ENCODE measurements at places on chromosomes 6 and 20.

DNA sequence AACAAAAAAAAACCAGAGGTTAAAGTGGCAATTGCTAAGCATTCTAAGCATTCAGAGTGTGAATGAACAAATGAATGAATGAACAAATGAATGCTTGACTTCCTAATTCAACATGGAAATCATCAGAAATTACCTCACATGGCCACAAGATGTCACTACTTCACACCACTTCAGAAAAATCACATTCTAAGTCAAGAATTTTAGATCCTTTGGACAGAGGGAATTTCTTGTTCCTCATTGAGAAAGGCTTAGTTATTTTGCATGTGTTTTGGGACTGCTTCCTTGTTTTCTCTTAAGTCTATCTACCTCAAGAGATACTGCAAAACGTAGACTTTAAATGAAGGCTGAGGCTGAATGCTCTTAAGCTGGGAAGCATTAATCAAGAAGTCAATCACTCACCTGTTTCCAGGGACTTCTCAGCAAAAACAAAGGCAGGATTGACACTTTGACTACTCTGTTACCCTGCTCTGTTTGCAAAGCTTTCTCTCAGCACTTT, 120.2 kb downstream of the MBOAT1 start:
- H3K4me1 ChIP-seq = peaks cover 18% of the 10 kb centered on the region
- peak overlapping the region; percentile 93 for H3K27ac ChIP-seq
- no peaks in the 10 kb centered on the region for H3K36me3 ChIP-seq
- no peak overlapping the region for H3K4me3 ChIP-seq

DNA sequence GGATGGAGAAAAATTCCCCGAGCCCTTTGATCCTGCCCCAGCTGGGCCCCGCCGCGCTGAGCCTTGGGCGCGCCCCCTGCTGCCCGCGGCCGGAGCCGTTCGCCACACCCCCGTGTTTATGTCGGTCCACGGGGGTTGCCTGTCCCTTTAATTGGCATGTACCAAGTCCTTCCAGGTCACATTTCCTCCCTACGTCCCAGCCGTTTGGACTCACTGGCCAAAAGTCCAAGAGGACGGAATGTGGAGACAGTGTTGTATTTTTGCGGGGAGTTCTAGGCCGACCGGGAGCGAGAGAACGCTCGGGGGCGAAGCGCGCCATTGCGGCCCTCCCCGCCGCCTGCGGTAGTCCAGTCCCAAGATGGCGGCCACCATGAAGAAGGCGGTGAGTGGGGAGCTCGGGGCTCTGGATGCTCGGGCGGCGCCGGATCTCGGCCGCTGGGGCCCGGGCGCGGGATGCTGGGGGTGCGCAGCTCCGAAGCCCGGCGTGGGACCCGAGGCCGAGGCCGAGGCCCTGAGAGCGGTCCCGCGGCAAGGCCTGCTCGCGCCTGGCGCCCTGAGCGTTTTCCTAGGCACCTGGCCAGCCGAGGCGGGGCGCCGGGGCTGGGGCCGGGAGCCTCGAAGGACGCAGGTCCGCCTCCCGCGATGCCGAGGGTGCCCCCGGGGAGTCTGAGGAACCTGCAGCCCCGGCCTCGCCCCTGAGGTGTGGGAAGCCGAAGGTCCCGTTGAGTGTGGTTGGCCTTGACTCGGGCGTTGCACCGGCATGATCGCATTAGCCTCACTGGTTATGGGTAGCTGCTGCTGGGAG, at the start of gene PFDN4:
Gene PFDN4 (plus strand): TSS at position 345 of the 805 bp plus-strand sequence. CDS start 14 bp downstream, at position 359.
- peak within 1 kb of the TSS; percentile 96 for H3K4me3 ChIP-seq

GRCh38 chr6:136429264-136430065, 120.8 kb downstream of the MAP7 start:
- H3K4me3 ChIP-seq = no peak overlapping the region
- no peaks in the 10 kb centered on the region for H3K36me3 ChIP-seq
- peaks cover 60% of the 10 kb centered on the region for H3K4me1 ChIP-seq
- no peak for DNase-seq

- H3K27me3 ChIP-seq = no peaks in the 10 kb centered on the region
- no peak overlapping the region for H3K27ac ChIP-seq
- H3K36me3 ChIP-seq = no peaks in the 10 kb centered on the region
- DNase-seq = no peak
- H3K4me3 ChIP-seq = no peak overlapping the region
Measured at GRCh38 chr6:134584847-134585516, 267.1 kb upstream of the SGK1 start.

GRCh38 chr20:5895626-5896025, 54.7 kb downstream of the TRMT6 start:
- DNase-seq = no peak
- peaks cover 15% of the 10 kb centered on the region for H3K27me3 ChIP-seq
- no peaks in the 10 kb centered on the region for H3K4me1 ChIP-seq
- H3K27ac ChIP-seq = no peak overlapping the region

GRCh38 chr6:66735106-66735890, 1028.3 kb upstream of the EYS start:
- no peaks in the 10 kb centered on the region for H3K27me3 ChIP-seq
- H3K4me3 ChIP-seq = no peak overlapping the region
- no peak overlapping the region for H3K27ac ChIP-seq
- H3K4me1 ChIP-seq = peaks cover 11% of the 10 kb centered on the region
- DNase-seq = no peak
- peaks cover 8% of the 10 kb centered on the region for H3K36me3 ChIP-seq

- H3K4me1 ChIP-seq = peaks cover 5% of the 10 kb centered on the region
- no peak for DNase-seq
- no peak overlapping the region for H3K4me3 ChIP-seq
- H3K36me3 ChIP-seq = peaks cover 5% of the 10 kb centered on the region
- no peak overlapping the region for H3K27ac ChIP-seq
- peaks cover 11% of the 10 kb centered on the region for H3K27me3 ChIP-seq
Measured at GRCh38 chr6:40688214-40688761, 101.1 kb upstream of the LRFN2 start.

DNA sequence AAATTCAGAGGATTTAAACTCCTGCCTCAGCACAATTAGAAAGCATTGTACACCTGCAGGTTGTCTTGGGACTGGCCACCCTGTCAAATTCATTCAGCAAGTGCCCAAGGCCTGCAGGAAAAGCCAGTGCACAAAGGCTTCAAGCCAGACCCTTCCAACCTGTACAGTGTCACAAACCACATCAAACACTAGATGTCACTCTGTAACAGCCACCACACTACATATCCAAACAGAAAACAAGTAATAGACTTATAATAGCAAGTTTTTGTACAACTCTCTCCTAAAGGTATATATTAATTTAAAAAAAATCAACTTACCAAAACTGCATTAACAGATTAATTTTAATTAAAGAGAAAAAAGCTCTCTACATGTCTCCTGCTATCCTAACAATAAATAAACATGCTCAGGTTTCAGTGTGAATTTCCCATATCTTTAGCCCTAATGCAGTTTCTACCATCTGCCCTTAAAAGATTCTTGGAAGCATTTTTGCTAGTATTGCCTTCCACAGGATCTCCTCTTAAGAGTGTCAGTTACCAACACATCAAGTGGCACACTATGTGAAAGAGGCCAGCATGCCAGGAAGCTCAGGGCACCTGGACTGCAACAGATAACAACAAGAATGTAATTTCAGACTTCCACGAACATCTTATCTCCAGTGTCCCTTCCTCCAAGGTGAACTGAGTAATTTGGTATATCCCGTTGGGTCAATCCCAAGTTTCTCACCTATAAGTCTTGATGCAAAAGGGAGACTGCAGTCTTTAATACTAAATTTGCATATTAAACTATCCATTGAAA, 47.5 kb downstream of the RALGAPA2 start:
- H3K27ac ChIP-seq = no peak overlapping the region
- DNase-seq = no peak
- no peak overlapping the region for H3K4me3 ChIP-seq
- H3K36me3 ChIP-seq = no peaks in the 10 kb centered on the region
- H3K27me3 ChIP-seq = no peaks in the 10 kb centered on the region
- H3K4me1 ChIP-seq = peaks cover 23% of the 10 kb centered on the region

DNA sequence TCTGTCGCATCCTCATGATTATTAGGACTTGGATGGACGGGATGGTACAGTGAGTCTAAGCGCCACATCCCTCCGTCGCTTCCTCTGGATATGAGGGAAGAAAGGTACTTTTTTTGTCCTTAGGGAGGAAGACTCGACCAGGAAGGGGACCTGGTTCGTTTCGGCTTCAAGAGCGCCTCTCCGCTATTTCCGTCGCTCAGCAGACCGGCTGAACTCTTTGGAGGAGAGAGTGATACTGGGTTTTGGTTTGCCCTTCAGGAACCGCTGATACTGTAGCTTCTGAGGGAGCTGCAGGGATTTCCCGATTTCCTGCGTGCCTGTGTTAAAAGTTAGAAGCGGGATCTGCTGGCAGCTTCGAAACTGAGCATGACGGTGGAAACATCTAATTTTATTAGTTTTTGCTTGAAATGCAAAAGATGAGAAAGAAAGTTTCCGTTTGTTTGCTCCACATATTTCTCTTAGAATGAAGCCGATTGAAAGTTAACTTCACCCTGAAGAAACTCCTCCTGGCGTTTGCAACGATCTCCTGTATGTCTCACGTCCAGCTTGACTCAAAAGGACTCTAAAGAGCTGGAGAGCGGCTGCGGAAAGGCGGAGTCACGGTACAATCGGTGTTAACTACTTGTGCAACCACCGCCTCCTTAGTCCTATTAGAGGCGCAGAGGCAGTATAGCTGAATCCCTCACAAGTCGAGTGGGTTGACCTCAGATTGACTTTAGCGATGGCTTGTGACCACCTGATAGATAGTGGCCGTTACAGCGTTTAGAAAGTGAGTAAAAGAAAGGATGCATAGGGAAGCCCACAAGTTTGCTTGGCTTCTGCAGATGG, 129.4 kb downstream of the TRIM27 start:
- H3K36me3 ChIP-seq = no peaks in the 10 kb centered on the region
- H3K4me1 ChIP-seq = peaks cover 32% of the 10 kb centered on the region
- H3K27ac ChIP-seq = no peak overlapping the region
- DNase-seq = no peak

- no peaks in the 10 kb centered on the region for H3K4me1 ChIP-seq
- H3K27me3 ChIP-seq = no peaks in the 10 kb centered on the region
- H3K36me3 ChIP-seq = no peaks in the 10 kb centered on the region
Measured at GRCh38 chr6:137846274-137846673, 20.8 kb upstream of the TNFAIP3 start.

DNA sequence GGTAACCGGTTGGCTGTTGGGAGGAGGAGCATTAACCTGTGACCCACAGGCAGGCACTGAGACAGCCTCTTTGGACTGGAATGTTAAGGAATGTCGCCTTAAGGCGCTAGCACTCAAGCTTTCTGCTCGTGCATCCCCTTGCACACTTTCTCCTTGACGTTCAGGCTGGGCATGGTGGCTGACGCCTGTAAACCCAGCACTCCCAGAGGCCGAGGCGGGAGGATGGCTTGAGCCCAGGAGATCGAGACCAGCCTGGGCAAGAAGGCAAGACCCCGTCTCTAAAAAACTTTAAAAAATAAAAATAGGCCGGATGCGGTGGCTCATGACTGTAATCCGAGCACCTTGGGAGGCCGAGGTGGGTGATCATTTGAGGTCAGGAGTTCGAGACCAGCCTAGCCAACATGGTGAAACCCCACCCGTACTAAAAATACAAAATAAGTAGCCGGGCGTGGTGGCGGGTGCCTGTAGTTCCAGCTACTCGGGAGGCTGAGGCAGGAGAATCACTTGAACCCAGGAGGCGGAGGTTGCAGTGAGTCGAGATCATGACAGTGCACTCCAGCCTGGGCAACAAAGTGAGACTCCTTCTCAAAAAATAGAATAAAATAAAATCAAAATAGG, 1.9 kb upstream of the GID8 start:
- peaks cover 10% of the 10 kb centered on the region for H3K36me3 ChIP-seq
- H3K27ac ChIP-seq = no peak overlapping the region
- H3K4me3 ChIP-seq = no peak overlapping the region
- H3K4me1 ChIP-seq = peaks cover 36% of the 10 kb centered on the region

GRCh38 chr6:157927011-157927410, 54.7 kb upstream of the SYNJ2 start:
- H3K27me3 ChIP-seq = no peaks in the 10 kb centered on the region
- no peak overlapping the region for H3K4me3 ChIP-seq

GRCh38 chr6:165573671-165574070, 89.4 kb downstream of the PDE10A start:
- H3K27ac ChIP-seq = no peak overlapping the region
- H3K36me3 ChIP-seq = no peaks in the 10 kb centered on the region
- no peak overlapping the region for H3K4me3 ChIP-seq

- no peaks in the 10 kb centered on the region for H3K4me1 ChIP-seq
- H3K27ac ChIP-seq = no peak overlapping the region
- H3K4me3 ChIP-seq = no peak overlapping the region
- no peaks in the 10 kb centered on the region for H3K27me3 ChIP-seq
- no peak for DNase-seq
- no peaks in the 10 kb centered on the region for H3K36me3 ChIP-seq
Measured at GRCh38 chr6:108348655-108349349, 53.9 kb downstream of the AFG1L start.

DNA sequence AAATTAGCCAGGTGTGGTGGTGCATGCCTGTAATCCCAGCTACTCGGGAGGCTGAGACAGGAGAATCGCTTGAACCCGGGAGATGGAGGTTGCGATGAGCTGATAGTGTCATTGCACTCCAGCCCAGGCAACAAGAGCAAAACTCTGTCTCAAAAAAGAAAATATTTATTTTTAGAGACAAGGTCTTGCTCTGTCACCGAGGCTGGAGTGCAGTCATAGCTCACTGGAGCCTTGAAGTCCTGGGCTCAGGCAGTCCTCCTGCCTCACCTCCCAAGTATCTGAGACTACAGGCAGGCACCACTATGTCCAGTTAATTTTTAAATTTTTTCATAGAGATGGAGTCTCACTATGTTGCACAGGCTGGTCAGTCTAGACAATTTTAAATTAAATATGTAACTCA, 16.2 kb upstream of the CEBPB start:
- H3K27me3 ChIP-seq = no peaks in the 10 kb centered on the region
- H3K4me1 ChIP-seq = peaks cover 17% of the 10 kb centered on the region
- H3K4me3 ChIP-seq = no peak overlapping the region
- H3K36me3 ChIP-seq = no peaks in the 10 kb centered on the region
- no peak for DNase-seq

DNA sequence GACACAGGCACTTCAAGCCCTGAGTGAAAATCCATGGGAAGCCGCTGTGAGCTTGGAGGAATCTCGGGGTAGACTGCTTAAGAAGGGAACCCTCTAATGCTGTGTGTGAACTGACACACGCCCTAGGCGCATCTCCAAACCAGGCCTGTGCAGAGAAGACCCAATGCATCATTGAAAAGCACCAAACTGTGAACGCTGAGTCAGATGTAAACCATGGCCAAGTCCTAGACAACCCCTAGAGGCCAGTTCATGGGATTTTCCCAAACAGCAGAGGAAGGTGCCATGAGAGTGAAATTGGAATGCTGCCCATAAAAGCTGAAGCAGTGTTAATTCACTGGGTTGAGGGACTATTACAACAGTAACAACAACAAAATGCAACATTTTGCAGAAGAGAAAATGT, 296.5 kb downstream of the SMOC2 start:
- no peaks in the 10 kb centered on the region for H3K27me3 ChIP-seq
- no peak overlapping the region for H3K27ac ChIP-seq
- no peak for DNase-seq
- peaks cover 8% of the 10 kb centered on the region for H3K4me1 ChIP-seq

DNA sequence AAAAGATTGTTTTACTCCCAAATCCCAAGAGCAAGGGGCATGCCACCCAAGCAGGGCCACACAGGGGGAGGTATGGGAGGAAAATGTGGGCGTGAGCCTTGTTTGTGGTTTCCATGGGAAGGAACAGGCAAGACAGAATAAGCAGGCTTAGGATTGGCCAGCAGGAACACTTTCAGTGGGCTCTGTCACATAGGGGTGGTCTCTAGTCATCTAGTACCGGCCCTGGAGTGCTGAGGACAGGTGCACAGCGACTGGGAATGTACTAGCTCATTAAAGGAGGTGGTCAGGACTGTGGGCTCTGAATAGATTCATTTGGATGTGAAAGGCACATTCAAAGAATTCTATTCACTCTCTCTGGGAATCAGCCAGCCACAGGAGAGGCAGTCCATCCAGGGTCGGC, 175.6 kb downstream of the TBC1D7 start:
- no peaks in the 10 kb centered on the region for H3K27me3 ChIP-seq
- H3K36me3 ChIP-seq = no peaks in the 10 kb centered on the region
- H3K4me3 ChIP-seq = no peak overlapping the region
- peak; percentile 57 for DNase-seq
- peak overlapping the region; percentile 64 for H3K27ac ChIP-seq

All from WTC11 (cell line).